Stimulated activated CD8-positive, alpha-beta memory T cell treated with anti-CD3 and anti-CD28 coated beads, Interleukin-7, amount 100 ng/mL, for 1 hour (primary cell): ENCODE measurements at places on chromosomes 3 and 15.
A peak's percentile ranks its signal among the peaks of the same experiment; 100 is the strongest.

DNA sequence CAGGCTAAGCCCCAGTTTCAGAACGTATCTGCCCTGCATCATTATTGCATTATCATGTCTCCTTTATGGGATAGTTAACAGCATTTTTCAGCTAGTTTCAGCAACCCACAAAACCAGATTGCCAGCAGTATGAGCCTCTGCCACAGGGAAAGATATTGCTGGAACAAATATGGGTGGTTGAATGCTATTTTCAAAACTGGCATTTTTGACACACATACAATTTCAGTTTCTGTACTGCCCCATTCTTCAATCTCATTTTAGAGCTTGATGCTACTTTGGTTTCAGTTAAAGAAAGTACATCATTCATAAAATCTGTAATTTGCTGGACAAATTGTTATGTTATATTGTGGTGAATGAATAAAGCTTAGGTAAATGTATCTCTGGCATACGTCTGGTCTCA, 1037.5 kb downstream of the NAALADL2 start:
- no peak for DNase-seq

DNA sequence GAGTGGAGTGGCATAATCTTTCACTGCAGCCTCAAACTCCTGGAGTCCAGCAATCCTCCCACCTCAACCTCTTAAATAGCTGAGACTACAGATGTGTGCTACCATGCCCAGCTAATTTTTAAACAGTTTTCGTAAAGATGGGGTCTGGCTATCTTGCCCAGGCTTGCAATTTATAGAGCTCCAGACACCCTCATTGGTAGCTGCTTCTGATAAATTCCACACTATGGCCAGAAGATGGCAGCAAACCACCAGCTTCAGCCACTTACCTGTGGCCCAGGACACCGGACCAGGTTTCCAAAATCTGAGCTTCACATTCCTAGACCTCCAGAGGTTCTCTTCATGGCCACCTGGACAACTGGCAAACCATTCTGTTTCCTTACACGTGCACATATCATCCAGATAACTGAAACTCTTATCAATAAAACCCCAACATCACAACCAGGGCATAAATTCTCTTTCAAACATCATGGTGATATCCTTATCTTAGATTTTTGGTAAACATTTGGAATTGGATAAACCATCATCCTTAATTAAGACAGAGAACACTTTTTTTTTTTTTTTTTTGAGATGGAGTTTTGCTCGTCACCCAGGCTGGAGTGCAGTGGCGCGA, 28.9 kb downstream of the FBXW12 start:
- DNase-seq = peak; percentile 15

DNA sequence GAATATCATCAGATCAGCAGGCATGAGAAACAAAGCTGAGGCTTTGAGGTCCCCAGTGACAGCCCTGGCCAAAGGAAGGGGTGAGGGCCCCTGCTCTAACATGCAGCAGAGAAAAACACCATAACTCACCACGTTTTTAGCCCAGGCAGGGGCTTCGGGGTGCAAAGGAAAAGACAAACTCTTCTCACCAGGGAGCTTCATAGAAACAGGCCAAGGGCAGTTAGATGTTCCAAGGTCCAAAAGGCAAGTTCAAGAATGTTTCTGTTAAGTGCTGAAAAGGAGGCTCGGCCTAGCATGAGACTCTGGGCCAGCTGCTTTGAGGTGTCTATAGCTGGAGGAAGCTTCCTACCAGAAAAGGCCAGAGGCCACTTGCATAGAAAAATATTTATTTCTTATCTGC, 608.4 kb upstream of the CFAP20DC start:
- DNase-seq = no peak

GRCh38 chr3:153293265-153293664, 131.2 kb downstream of the RAP2B start:
- no peak for DNase-seq

DNA sequence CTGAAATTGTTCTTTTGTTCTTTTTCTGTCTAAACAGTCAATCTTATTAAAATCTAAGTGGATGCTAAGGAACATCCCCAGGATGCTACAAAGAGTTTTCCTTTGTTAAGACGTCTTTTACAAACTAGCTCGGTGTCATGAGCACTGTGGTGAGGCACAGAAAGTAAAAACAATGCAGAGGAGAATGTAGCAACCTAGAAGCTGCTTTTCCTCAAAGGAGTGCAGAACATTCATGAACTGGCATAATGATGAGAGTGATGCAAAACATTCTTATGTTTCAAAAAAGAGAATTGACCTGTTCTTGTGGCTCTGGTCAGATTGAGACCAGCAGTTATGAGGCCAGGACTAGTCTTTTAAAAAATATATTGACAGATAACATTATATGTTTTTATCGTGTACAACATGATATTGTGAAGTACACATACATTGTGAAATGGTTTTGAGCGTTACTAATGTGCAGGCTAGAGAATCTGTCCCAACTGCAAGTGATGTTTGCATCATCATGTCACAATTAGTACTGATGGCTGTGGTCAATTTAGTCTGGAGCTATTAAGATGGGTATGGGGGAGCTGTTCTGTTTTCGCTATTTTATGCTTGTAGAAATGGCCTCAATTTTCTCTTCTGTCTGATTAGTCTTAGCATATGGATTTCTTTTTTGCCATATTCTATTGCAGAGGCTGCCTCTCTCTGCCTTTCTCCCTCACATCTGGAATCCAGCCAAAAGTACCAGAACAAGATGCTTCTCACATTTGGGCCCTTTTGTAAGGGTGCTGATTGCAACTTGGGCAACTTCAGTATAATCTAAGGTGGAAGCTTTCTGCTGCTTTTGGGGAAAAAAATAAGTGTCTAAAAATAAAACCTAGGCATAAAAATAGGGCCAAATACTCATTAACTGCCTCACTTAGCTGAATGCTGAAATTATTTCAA, 50.2 kb downstream of the HHLA2 start:
- DNase-seq = no peak

DNA sequence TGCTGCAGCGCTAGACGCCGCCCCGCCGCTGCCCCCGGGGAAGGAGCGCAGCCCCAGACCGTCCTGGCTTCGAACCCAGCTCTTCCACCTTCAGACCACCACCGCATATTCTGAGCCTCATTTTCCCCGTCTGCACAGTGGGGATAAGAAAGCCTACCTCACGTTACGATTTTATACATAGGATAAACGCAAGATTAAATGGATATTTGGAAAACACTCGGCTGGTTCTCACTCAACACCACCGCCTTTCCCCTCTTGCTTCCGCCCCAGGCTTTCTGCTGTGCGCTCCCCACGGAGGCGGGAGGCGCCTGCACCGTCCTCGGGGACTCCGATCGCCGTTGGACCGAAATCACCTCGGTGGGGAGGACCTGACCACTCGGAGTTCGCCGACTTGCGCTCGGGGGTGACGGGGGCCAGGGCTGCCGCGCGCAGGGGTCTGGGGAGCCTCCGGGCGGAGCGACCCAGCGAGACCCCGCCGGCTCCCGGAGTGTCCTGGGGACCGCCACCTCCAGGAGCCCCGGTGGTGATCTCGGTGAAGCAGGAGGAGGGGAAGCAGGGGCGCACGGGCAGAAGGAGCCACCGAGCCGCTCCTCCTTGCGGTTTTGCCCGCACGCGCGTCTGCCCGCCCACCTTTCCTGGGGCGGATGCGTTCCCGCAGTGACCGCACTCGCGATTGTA, 4.0 kb downstream of the FBXL22 start:
- DNase-seq = no peak

DNA sequence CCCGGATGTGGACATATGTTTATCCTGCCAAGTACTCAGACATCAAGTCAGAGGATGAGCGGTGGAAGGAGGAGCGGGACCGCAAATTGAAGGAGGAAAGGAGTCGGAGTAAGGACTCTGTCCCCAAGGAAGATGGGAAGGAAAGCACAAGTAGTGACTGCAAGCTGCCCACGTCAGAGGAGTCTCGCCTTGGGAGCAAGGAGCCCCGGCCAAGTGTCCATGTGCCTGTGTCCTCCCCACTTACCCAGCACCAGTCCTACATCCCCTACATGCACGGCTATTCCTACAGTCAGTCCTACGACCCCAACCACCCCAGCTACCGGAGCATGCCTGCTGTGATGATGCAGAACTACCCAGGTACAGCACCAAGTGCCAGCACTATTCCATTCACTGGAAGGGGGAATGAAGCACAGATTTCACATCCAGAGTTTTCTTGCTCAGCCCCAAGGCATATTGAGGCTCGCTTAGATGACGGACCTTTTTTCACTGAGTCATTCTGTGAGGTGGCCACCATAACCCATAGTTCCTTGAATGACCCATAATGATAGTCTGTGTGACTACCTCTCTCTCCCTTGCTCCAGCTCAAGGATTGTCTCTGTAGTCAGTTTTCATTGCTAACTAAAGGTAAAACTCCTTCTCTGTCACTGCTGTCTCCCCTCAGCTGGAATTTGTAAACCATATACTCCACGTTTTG, 97.1 kb downstream of the RBPMS2 start:
- no peak for DNase-seq

DNA sequence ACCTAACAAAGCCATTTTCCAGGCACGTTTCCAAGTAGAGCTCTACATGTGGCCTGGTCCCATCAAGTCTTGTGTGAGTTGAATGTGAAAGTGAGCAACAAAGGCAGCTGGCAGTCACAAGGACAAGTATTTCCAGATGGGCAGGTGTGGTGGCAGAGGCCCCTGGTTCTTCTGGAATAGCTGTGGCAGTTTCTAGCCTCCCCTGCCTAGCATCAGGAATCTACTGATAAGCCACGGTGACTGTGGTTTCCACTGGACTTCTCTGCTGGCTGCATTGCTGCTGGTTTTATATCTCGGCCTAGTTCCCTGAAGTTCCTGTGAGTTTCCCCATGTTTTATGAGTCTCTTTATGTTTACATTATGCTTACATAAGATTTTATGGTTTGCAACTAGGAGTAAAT, 117.7 kb downstream of the GOLIM4 start:
- no peak for DNase-seq

- no peak for DNase-seq
These were observed 319.1 kb upstream of the TLE3 start for GRCh38 chr15:70416829-70417228.

DNA sequence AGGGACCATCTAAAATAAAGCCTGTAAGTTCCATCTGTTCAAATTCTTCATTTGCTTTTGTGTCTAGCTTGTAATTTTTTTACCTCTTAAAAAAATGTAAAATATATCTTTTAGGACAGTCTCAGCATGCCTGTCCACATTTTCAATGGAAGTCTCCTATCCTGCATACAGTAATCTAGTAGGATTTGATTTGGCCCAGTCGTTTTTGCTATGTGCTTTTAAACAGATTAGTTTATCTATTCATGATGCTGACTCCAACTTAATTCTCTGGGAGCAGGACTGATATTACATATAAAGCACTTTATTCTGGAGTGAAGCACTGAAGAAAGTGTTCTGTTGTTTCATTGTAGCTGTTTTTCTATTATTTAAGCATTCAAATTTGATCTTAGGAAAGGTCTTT, 38.9 kb upstream of the CFAP20DC start:
- DNase-seq = no peak

DNA sequence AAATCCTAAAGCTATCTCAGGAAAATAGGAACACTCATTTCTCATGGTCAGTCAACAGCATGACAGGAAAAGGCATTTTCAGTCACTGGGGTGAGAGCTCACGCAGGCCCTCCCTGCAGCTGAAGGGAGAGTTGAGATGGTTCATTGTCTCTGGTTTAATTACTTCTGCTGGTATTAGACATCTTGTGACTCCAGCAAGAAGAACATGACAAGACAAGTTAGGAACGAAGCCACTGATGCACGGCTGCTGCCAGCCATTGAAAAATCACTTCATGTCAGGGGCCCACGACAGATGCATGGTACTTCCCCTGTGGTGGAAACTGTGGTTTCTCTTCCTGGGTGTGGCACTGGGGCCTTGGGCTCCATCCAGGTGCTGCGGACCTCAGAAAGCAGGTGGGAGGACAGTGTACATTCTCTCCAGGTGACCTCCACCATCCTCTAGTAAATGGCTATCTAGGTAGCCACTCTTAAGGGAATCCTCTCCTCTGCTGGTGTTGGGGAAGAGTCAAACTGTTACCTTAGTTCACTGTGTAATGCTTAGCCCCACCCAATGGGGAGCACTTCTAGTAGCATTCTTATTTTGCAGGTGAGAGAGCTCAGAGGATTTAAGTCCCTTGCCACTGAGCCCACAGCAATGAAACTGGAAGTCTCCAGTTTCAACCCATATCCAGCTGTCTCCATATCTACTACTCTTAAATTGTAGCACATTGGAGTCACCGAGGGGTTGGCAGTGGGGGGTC, 274.2 kb downstream of the LRTM1 start:
- DNase-seq = no peak

- no peak for DNase-seq
These were observed 288.0 kb upstream of the CHRM5 start for GRCh38 chr15:33680336-33680735.

- no peak for DNase-seq
These were observed 34.9 kb downstream of the APH1B start for GRCh38 chr15:63312286-63312685.

DNA sequence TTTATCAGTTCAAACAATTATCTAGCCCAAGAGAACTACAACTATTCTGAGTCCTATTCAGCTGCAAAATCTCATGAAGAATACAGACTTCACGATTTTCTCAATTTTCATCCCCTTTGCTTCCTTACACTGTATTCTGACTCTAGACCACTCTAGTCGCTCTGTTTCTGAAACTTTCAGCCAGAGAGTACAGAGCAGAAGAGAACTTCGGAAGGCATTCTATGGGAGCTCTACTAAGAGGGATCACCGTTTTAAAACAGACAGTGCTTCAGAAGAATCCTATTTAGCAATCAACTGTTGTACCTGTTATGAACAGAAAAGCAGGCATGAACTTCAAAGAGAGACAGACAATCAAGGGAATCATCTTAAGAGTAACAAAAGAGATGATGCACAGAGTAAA, 419.4 kb downstream of the SHQ1 start:
- DNase-seq = no peak

GRCh38 chr3:66297900-66298299, 77.1 kb downstream of the SLC25A26 start:
- DNase-seq = no peak

DNA sequence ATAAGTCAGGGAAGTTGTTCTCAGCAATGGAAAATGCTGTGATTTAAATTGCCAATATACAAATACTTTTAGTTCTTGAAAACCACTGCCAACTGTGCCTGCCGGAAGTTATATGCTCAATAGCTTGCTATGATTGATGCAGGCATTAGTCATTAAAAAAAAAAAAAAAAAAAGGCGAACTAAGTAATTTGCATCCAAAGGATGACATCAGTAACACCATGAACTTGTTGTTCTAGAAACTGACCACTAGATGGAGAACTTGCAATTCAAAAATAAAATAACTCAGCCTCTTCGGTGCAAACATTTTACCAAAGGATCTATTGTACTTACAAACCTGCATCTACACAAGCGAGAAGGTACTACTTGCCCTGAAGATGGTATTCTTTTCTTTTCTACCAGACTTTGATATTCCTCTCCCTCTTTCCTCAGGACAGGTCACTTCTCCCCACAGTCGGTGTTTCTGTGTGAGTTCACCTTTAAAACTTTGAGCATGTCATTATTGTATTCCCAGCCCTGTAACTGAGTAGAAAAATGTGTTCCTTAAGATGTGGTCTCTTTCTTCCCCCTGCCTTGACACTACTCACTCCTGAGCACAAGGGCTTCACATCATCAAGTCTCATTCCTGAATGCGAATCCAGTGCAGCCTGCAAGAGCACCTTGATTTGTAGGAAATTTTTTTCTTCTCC, 115.0 kb upstream of the VEPH1 start:
- no peak for DNase-seq

GRCh38 chr3:117036259-117036799, 326.8 kb downstream of the TUSC7 start:
- no peak for DNase-seq

GRCh38 chr15:65376767-65377104, 1.1 kb downstream of the IGDCC3 start:
- DNase-seq = no peak

GRCh38 chr15:91975241-91975978, 121.9 kb downstream of the SLCO3A1 start:
- DNase-seq = no peak

GRCh38 chr15:64180235-64180824, 17.5 kb upstream of the PPIB start:
- no peak for DNase-seq
